ENCODE measurements at places on chromosomes 3 and 15. TPM values are rescaled to one million over a fixed set of nuclear protein-coding genes. Genes with fewer than 3 reads are reported as not detected.

DNA sequence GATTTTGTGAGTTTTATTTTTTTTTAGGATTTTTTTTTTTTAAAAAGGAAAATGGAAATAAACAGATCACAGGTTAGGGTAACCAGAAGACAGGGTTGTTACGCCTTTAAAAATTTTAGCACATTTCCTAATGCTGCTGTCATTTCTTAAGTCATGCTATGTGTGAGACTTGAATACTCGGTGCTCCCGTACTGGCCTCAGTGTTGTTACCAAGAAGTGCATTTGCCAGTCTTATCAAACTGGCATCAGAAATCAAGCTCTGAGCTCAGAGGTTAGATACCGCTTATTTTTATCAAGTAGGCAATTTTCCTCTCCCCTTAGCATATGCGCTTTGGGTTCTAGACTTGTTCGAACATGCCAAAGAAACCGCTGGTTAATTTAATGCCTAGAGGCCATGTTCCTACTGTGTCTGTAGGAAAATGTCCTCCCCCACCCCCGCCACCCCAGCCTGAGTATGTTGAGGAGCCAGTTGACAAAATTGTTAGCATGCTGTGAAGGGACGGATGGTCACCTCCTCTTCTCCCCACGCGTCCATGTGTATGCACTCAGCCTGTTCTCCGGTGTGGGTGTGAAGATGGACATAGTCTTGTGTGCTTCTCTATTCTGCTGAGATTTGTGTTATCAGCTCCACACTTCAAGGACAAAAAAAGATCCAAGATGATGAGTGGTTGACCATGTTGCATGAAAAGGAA is 88.9 kb downstream of the ITPR1 start:
- DNase-seq, result no peak

GRCh38 chr15:101522091-101522490 is 32.6 kb upstream of the PCSK6 start:
- DNase-seq, result no peak

DNA sequence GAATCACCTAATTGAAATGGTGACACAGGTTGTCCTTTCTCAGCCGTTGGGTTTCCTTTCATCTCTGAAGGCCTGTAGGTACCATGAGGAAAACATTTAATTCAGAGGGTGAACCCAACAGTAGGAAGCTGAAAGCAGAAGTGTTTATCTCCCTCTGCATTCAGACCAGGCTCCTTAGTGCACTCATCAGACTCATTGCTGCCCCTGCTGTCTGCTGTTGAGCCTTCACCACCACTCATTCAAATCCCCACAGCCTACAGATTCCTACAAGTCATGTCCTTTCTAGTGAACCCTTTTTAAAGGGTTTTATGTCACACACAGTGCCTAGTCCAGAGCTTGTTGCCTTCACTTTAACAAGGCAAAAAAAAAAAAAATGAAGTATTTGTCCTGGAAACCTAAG is 13.4 kb downstream of the WDR48 start:
- DNase-seq, result peak; percentile 26

DNA sequence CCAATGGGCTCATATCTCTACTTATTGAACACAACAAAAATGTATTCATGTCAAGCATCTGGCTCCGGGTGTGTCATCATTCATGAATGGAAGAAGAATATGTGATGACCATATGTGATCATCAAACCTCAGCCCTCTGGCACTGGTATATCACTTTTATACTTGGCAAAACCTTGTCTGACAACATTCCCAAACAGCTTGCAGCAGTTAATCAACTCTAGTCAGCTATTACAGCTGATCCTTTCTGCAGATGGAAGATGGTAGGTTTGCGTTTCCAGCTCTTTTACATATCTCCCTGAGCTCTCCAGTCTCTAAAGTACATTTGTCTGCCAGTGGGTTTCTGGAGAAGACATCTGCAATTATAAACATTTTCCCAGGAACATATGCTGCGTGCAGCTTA is 6.6 kb downstream of the PLSCR5 start:
- no peak for DNase-seq

DNA sequence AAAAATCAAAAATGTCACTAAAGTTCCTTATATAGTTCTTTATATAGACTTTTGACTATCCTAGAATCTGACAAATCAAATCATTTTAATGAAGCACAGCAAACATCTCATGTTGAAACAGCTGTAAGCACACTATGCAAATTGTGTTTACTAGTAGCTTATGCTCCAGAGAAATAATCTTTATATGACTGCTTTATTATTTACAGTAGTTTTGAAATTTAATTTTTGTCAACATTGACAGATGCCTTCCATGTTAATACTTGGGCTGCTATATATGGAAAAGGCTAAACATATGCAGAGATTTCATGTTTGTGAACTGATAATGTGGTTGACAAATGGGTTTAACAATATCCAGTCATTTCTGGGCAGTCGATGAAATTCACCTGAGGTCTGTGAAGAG is 616.8 kb downstream of the TAFA4 start:
- DNase-seq, result no peak

DNA sequence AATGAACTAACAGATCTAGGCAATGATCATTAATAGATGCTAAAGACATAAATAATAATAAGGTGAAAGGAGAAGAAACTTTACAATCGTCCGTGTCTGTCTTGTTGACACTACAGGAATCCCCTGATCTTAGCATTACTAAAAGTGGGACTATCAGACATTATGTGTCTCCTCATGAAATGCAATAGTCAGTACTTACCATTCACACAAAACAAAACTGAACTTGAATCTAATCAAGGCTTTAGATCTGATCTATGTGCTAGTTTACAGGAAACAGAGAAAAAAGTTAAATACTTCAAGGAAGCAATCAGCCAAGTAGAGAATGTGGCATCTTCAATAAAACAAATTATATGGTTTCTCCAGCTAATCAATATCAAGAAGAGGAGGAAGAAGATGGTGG is 73.7 kb downstream of the PIK3CB start:
- no peak for DNase-seq

- DNase-seq, result no peak
Observed at GRCh38 chr3:186413615-186414415, 51.8 kb upstream of the DGKG start.

- DNase-seq, result no peak
Observed at GRCh38 chr3:23979569-23979968, 34.5 kb downstream of the NR1D2 start.

DNA sequence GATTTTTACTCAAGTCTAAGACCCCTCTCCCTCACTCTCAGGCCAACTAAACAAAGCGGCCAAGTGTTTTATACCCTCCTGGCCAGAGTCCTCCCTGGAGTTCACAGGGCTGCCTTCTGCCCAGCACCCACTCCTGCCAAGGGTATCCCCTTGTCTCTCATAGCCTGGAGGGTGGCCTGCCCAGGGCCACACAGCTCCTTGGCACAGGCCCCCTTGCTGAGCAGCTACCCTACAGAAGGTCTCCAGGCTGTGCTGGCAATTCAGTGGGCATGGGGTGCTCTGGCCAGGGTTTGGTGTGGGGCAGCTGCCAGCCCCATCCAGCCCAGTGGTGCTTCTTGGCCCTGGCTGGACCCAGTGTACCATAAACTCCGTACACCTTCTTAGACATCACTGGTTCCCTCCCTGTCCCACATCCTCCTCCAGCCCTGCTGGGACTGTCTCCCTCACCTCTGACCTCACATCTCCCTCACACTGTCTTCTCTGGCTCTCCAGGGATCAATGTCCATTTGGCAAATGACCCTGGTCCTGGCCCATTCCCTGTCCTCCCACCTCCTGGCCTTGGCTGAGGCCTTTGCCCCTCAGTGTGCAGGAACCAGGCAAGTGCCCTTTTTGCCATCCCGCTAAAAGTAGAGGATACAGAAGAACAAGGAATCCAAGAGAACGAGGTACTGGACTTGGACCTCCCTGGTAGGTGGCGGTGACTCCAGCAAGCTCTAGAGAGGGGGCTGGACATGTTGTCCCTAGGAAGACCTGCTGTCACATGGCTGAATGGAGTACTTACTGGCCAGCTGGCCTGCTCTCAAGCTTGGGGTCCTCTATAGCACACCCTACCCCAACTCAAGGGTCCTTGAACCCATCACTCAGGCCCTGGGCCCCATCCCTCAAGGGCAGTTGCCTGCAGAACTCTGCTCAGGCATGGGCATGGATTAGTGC is 50.0 kb upstream of the TRPM1 start:
- DNase-seq, result no peak

GRCh38 chr3:192090586-192090985 is 629.6 kb downstream of the PYDC2 start:
- no peak for DNase-seq

- no peak for DNase-seq
Observed at GRCh38 chr3:64638981-64639481, 48.8 kb downstream of the ADAMTS9 start.

DNA sequence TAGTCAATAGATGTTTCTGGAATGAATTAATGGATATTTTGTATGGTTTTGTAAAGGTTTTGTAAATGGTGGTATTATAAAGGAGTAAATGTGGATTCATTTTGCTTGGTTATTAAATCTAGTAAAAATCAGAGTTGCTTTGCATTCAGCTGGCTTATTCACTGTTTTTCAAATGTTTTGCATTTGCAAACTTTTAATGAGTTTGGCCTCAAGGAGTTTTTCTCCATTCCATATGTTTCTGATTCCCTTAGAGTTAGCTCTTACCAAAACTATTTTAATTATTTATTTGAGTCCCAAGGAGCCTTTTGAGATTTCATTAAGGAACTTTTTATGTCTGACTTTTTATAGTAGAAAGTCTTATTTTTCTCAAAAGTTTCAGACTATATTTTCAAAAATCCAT is 992.2 kb downstream of the DIPK2A start:
- DNase-seq, result no peak

GRCh38 chr3:87436781-87437543 is 160.6 kb upstream of the POU1F1 start:
- DNase-seq, result no peak

DNA sequence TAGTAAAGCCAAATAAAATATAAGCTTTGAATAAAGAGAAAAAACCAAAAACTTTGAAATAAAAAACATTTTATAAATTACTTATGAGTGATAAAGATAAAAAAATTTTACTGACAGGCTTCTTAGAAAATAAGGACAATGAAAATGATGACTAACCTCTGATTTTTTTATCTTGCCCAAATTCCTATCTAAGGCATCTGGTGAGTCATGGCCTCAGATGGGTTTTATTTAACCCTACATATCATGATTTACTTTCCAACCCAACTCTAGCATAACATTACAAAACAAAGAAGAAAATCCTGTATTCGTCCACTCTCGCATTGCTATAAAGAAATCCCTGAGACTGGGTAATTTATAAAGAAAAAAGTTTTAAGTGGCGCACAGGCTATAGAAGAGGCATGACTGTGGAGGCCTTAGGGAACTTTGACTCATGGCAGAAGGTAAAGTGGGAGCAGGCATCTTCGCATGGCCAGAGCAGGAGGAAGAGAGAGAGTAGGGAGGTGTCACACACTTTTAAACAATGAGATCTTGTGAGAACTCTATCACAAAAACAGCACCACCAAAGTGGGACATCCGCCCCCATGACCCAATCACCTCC is 152.1 kb downstream of the NEK10 start:
- DNase-seq, result peak; percentile 3

DNA sequence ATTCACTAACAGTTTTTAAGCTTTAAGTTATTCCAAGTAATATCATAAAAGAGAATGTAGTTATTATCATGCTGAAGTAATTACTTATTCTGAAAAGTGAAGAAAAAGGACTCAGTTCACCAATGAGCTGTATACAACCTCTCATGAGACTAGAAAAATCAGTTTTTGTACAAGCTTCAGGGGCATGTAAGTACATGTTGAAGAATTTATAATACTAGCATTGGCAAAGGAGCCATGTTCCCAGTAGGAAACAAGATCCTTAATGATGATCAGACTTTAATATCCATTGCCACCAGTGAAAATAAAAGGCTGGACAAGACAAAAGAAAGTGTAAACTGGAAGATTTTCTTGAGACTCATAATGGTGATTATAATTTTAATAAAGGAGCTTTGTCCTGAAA is 532.8 kb downstream of the PLOD2 start:
- DNase-seq, result no peak

The GOLGA8G gene
- not detected for total RNA-seq

The NLGN1 gene
- 18.1 TPM for total RNA-seq
